ENCODE measurements at places on chromosomes 1 and 21.

DNA sequence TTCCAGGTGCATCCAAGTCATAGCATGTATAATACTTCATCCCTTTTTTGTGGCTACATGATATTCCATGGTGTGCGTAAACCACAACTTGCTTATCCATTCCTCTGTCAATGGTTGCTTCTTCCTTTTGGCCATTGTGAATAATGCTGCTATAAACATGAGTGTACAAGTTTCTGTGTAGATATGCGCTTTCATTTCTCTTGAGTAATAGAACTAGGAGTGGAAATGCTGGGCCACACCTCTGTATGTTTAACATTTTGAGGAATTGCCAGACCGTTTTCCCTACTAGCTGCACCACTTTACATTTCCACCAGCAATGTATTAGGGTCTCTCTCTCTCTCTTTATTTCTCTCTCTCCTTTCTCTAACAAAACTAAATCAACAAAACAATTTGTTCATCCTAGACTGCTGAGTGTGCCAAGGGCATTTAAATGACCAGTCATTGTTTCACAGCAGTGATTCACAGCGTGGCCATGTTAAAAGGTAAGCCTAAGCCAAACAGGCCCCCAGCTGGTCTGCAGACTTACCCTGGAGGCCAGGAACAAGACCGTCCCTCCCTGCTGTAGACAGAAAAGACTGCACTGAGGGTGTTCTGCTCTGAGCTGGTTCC lies 53.2 kb upstream of the LYST start:
- DNase-seq, result peak; percentile 72

DNA sequence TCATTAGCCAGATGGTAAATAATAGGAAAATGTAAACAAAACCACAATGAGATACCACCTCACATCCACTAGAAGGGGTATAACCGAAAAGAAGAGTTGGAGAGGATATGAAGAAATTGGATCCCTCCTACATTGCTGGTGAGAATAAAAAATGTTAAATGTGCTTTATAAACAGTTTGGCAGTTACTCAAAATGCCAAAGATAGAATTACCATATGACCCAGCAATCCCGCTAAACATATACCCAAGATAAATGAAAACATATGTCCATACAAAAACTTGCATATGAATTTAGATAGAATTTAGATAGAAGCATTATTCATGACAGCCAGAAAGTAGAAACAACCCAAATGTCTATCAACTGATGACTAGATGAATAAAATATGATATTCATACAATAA lies 4.4 kb upstream of the FMO2 start:
- peak; percentile 78 for DNase-seq

- no peak for DNase-seq
These were observed 65.4 kb downstream of the SYDE2 start for GRCh38 chr1:85135392-85135798.

DNA sequence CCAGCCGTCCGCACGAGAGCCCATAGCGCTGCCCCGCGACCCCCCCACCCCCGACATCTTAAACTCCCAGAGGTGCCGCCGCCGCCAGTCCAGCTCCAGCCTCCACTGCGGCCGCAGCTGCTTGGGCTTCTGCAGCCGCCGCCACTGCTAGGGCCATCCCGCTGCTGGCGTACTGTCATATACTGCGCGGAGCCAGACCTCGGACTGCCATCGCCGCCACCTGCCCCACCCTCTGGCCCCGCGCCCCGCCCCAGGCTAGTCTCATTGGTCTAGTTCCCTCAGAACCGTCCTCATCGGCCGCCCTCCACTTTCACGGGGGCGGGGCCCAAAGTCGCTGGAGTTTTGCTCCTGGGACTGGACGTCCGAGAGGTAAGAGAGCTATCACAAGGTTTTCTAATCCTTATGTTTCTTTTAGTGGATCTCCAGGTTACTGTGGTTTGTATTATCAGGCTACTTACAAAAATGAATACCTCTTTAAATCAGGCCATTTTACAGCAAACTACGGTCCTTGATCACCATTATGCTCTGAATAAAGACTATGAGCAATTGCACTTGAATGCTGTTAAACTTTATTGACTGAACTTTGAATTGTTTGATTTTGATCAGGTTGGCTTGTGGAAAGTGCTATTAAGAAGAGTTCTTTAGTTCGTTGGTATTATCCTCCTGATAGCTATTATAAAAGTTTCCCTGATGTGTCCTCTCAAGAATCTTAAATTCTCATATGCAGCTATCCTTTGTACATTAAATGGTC lies 2.8 kb upstream of the CD1D start:
- DNase-seq, result peak; percentile 78

DNA sequence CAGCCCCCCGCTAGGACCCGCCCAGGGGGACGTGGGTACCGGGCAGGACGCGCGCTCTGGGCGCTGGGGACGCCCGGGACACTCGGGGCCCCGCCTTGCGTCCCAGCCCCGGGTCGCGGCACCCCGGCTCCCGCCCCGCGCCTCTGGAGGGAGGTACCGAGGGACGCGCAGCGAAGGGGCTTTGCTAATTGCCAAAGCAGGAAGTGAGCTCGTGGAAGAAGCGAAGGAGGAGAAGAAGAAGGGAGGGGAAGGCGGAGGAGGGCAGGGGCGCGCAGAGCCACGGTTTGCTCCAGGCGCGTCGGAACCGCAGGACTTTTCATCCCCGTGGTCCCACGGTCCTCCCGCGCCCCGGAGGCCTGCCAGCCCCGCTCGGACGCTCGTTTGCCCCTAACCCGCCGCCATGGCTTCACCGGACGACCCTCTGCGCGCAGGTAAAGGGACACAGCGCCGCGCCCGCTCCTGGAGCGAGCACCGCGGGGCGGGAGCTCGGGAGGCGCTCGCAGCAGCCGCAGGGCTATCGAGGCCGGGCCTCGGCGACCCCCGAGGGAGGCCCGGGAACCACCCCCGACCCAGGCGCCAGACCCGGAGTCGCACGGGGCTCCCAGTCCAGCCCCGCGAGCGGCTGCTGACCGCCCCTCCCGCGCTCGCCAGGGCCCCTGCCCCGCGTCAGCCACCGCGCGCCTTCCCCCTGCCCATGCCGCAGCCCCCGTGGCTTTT lies 1.3 kb downstream of the EDARADD start:
- DNase-seq, result peak; percentile 29

DNA sequence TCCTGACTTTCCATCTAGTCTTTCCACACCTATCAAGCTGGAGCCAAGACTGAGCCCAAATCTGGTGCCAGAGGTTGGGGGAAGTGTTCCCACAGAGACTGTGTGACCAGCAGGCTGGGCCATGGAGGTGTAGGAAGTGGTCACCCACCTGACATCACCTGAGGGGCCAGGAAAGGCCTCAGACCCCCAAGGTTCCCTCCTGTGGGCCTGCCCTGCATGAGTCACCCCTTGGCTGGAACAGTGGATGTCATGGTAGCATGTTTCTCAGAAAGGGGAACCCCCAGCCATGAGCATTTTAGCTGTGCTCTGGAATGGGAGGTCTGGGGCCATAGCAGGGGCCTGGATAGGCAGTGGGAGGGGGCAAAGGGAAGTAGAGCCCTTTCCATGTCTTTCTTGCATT lies 5.7 kb upstream of the TNFRSF8 start:
- DNase-seq, result no peak

DNA sequence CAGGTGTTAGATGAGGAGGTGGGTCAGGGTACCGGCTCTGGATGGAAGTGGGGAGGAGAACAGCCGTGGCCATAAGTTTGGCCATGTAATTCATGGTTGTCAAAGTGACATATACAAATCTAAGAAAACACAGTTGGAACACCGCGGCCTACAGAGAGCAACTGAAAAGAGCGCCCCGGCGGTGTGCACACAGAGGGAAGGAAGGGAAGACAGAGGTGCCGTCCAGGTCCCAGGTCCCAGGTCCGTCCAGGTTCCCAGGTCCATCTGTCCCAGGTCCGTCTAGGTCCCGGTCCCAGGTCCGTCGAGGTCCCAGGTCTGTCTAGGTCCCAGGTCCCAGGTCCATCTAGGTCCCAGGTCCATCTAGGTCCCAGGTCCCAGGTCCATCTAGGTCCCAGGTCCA lies 4.5 kb upstream of the MRPL20 start:
- no peak for DNase-seq

GRCh38 chr1:245432228-245432875 lies 277.6 kb downstream of the KIF26B start:
- DNase-seq, result no peak

GRCh38 chr1:198597690-198598430 lies 41.0 kb upstream of the PTPRC start:
- no peak for DNase-seq

- DNase-seq, result peak; percentile 54
These were observed 1352.7 kb upstream of the ADGRL2 start for GRCh38 chr1:80448081-80448480.

DNA sequence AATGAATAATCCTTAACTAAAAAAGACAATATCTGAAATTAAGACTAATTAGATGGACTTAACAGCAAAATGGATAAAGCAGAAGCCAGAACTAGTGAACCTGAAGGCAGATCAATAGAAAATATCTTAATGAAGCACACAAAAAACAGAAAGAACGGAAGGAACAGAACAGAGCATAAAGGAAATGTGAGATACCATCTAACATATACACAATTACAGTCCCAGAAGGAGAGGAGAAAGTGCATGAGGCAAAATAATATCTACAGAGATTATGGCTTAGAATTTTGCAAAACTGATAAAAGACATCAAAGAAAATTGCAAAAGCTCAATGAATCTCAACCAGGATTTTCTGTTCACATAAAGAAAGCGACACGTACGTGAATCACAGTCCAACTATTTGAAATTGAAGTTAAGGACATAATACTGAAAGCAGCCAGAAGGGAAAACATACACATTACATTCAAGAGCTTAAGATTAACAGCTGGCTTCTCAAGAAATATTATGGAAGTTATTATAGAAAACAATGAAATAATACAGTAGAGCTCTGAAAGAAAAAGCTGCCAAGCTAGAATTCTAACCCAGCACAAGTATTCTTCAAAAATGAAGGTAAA lies 182.0 kb downstream of the CDC42BPA start:
- peak; percentile 62 for DNase-seq

DNA sequence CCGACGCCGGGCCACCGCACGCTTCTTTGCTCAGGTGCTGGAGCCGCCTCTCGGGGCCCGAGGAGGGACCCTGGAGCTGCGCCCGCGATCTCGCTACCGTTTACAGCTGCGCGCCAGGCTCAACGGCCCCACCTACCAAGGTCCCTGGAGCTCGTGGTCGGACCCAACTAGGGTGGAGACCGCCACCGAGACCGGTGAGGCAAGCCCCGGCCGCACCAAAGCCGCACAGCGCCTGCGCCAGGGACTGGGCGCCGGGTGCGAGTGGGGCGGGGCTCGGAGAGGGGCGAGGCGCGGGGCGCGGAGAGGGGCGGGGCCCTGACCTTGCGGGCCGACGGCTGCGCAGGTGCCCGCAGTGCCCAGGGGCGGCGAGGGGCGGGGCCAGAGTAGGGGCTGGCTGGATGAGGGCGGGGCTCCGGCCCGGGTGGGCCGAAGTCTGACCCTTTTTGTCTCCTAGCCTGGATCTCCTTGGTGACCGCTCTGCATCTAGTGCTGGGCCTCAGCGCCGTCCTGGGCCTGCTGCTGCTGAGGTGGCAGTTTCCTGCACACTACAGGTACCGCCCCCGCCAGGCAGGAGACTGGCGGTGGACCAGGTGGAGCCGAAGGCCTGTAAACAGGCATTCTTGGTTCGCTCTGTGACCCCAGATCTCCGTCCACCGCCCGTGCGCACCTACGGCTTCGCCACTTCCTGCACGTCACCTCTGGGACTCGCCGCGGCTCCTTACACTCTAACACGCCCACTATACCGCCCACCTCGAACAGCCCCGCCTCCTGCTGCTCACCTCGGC lies 9.8 kb upstream of the CDC20 start:
- peak; percentile 49 for DNase-seq

GRCh38 chr1:36625935-36626310 lies 143.2 kb upstream of the CSF3R start:
- DNase-seq, result no peak

DNA sequence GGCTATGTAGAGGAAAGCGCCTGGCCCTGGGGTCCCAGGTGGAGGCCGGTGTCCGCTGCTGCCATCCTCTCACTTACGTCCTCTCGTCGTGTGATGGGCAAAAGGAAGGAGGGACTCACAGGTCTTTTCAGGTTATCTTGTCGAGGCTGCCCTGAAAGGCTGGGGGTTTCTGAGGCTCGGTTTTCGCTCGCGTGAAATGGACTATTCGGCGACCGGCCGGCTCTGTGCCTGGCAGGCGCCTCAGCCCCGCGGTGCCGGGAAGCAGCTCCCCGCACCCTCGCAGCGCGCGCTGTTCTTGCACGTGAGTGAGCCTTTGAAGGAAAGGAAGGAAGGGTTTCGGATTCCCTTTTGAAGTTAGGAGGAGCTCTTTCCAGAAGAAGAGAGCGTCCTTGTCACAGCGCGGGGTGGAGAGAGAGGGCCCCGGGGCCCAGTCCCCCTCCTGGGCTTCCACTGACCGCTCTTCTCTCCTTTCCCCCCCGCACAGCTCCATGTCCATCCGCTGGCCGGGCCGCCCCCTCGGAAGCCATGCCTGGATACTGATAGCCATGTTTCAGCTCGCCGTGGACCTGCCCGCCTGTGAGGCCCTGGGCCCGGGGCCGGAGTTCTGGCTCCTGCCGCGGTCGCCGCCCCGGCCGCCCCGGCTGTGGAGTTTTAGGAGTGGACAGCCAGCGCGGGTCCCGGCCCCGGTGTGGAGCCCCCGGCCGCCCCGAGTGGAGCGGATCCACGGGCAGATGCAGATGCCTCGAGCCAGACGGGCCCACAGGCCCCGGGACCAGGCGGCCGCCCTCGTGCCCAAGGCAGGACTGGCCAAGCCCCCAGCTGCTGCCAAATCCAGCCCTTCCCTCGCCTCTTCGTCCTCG lies 57.2 kb downstream of the AJAP1 start:
- no peak for DNase-seq

DNA sequence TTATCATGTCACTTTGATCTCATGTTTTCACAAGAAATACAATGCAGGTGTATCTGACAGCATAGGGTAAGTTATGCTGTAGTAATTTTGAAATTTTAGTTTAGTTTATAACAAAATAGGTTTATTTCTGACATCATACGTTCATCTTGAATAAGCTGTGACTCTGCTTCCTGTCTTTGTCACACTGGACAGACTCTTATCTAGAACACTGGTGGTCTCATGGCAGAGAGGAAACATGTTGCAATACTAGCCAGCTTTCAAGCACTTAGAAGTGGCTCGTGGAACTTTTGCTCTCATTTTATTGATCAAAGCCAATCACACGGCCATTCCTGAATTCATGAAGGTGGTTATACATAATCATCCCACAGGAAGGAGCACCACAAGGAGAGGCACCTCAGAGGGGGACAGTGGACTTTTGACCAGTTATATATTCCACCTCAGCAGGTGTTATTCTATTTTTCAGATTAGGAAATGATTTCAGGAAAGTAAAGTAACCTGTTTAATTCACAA lies 46.5 kb downstream of the CYP2J2 start:
- no peak for DNase-seq

DNA sequence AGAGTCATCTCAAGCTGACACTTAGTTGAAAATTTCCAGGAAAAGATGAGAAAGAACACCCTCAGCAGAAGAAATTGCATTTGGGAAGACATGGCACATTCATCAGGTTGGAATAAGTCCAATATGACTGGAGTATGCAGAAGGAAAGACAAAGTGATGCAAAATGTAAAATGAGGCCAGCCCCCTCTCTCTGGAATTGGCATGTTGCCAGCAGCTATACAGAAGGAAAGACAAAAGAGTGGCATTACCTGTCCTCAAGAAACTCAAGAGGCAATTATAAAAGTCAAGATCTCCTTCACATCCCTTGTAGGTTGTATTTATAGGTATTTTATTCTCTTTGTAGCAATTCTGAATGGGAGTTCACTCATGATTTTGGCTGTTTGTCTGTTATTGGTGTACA lies 426.3 kb downstream of the AGBL4 start:
- no peak for DNase-seq

Measured in fibroblast of skin of back (primary cell).